ENCODE measurements at places on chromosomes 1 and 21.

- DNase-seq, result no peak
Measured at GRCh38 chr21:45724994-45725843, 81.7 kb downstream of the PCBP3 start.

DNA sequence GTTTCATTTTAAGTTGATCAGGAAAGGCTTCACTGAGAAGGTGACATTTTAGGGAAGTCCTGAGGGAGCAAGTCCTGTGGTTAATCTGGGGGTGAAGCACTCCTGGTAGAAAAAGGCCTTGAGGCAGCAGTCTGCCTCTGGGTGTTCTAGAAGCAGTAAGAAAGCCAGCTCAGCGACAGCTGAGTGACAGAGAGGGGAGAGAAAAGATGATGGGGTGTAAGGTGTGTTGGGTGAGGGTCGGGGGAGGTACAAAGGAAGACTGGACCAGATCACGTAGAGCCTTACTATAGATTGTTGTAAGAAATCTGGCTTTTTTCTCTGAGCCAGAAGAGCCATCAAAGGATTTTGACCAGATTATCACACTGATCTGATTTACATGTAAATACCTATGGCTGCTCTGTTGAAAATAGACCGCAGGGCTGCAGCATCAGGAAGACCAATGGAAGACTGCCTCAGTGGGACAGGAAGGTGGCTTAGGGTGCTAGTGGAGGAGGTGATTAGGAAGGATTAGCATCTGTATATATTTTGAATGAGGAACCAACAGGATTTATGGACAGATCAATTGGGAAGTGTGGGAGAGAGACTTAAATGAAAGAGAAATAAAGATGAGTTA is 131.2 kb downstream of the CDC7 start:
- DNase-seq, result no peak

- DNase-seq, result no peak
Measured at GRCh38 chr1:212118167-212118871, 82.8 kb downstream of the DTL start.

DNA sequence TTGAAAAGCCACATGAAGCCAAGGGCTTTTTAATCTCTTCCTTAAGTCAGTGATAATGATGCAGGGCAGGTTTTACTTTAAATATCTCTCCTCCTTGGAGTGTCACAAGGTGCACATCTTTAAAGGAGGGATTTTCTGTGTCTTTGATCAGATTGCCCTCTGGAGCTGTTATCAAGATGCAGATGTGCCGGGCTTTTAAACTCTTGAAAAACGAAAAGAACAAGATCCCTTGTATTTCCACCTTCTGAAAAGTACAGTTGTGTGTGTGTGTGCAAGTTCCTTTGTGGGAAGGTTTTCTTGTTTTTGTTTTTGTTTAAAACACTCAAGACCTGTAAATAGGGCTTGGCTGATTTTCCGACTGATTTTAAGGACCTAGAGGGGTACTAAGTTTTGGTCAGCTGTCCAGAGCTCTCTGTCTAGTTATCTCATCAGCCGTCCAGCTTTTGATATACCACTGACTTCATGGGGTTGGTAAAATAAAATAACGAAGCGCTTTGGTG is 1.6 kb downstream of the MARK1 start:
- no peak for DNase-seq

DNA sequence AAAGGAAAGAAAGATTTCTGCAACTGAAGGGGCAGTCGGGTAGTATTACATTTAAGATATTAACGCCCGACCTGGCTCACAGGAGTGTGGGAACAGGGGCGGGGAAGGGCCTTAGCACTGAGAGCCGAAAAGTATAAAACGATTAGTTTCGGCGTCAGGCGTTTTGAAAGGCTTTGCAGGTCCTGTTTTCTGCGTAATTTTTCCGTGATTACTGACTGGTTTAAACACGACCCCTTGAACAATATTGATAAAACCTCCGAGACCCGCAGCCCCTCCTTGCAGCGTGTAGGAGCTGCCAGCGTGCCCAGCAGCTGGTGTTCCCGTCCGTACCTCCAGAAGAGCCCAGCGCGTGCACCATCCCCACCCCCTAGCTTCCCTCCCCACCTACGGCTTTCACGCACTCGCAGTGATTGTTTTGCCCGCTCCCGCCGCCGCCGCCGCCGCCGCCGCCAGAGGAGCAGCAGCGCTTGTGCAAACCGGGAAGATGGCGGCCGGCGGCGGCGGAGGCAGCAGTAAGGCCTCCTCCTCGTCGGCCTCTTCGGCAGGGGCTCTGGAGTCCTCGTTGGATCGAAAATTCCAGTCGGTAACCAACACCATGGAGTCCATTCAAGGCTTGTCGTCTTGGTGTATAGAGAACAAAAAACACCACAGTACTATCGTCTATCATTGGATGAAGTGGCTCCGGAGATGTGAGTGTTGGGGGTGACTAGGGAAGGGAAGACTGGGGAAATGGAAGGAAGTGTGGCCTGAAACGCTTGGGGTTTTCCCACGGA is 470 bp downstream of the RPRD2 start:
- peak; percentile 62 for DNase-seq

DNA sequence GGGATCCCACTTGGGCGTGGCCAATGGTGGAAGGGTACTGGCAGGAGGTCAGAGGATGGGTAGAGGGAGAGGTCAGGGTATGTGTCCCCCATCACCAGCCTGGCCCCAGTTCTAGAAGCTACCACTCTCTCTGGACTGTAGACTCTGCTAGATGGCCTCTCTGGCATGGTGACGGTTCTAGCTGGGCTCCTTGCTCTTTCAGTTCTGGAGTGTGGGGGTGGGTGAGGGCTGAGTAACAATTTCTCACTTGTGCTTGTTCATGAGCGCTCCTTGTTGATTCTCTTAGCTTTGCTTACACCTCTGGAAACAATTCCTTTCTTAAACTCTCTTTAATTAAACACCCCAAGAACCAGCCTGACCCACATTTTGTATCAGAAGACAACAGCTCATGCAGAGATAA is 25.3 kb upstream of the EXOSC10 start:
- no peak for DNase-seq

DNA sequence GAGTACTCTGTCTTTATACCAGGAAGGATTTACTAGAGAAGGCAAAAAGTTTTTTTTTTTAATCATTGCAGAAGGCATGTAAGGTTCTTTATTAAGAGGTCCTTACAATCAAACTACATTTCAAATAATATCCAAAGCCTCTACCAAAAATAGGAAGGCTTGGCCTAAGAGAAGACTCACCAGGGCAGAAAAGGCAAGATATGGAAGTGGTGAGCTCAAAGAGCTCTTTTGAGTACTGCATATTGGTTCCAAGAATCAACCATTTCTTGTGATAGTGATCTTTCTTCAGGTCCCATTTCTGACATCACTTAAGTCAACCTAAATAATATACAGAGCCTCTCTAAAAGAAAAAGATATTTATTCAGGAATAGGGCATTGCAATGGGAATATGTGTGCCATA is 153.2 kb downstream of the FASLG start:
- DNase-seq, result no peak

DNA sequence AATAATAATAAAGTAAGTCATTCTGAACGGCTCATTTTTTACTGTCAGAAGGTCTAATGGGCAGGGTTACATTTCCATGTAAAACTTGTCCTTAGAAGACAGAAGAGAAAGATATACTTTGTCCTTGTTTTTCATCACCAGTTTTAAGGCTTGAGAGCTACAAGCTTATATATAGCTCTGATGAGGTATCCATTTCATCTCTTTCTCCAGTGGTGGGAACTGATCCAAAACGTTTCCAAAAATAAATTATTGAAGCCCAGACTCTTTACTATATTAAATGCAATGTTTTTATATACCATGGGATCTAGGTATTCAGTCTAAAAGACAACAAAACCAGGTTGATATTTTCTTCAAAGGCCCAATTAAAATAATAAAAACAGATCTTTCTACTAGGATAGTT is 8.7 kb downstream of the B3GALNT2 start:
- DNase-seq, result no peak

DNA sequence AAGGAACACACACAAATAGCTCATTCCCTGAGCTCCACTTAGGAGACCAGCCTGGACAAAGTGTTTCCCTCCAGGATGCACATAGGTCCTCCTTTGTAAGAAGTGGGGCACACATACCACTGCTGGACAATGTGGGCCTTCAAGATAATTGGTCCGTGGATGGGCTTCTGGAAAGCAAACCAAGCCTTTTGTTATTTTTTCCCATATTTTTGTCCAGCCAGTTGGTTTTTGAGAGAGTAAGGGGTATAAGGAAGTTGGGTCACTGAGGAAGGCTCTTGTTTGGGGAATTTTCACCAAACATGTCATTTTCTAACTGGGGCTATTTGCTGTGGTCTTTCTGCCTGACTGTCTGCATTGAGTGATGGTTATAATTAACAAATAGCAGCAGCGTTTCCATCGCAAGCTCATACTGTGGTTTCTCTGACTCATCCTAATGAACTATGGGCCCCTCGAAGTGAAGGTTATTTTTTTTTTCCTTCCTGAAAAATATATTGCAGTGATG is 306.3 kb upstream of the DUSP10 start:
- DNase-seq, result no peak

DNA sequence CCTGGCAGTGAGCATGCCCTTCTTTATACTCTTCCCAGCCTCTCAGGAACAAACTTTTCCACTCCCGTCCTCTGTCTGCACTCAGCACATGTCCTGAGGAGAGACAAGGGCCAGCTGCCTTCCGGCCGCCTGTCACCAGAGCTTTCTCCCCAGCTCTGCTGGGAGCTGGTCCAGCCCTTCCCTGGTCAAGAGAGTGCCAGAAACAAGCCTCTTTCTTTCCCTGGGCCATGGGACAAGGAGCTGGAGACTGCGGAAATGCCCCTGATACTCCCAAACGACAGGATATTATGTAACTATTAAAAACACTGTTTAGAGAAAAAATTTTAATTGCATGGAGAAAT is 10.4 kb downstream of the LAMB3 start:
- no peak for DNase-seq

GRCh38 chr1:44559330-44559729 is 115.0 kb downstream of the TMEM53 start:
- no peak for DNase-seq

GRCh38 chr1:81069856-81070255 is 730.9 kb upstream of the ADGRL2 start:
- DNase-seq, result no peak

- DNase-seq, result no peak
Measured at GRCh38 chr1:208209286-208209685, 34.9 kb downstream of the PLXNA2 start.

DNA sequence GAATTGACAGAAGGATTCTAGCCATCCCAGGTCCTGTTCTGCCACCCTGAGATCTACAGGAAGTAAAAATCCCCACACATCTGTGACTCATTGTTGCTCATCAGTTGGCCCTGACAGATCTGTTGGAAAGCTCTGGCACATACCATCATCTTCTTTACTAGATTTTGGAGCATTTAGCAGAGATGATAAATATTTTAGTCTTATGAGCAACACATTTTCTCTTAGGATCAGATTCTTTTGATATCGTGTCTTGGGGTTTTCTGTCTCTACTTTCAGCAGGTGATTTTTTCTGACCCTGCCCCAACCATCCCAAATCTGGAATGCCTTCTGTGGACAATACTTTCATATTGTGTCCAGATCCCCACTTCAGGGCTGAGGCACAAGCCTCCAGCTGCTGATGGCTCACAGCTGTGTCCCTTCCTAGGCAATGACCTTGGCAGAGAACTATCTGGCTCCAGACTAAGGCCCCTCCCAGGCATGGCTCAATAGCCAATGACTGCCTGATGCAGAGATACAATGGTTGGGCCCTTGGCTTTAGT is 102.8 kb downstream of the GDAP2 start:
- DNase-seq, result no peak

GRCh38 chr1:56265216-56265615 is 314.1 kb downstream of the PLPP3 start:
- no peak for DNase-seq

DNA sequence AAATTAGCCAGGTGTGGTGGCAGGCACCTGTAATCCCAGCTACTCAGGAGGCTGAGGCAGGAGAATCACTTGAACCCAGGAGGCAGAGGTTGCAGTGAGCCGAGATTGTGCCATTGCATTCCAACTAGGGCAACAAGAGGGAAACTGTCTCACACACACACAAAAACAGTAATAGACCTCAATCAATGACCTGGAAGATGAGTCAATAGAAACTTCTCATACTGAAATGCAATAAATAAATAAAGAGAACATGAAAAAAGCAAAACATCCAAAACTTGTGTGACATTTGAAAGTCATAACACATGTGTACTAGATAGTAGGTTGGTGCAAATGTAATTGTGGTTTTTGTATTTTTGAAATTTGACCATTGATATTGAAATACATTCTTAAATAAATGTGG is 1338.5 kb downstream of the AMY1C start:
- DNase-seq, result no peak

- no peak for DNase-seq
Measured at GRCh38 chr21:14677639-14678179, 131.6 kb upstream of the SAMSN1 start.

- peak; percentile 60 for DNase-seq
Measured at GRCh38 chr1:53393325-53393792, 65.5 kb upstream of the LRP8 start.

GRCh38 chr21:42010507-42011495 is 641 bp upstream of the ZBTB21 start:
- no peak for DNase-seq

GRCh38 chr1:75870951-75871350 is 61.3 kb downstream of the ASB17 start:
- DNase-seq, result no peak

- DNase-seq, result no peak
Measured at GRCh38 chr1:9985001-9985400, 12.0 kb upstream of the RBP7 start.

- DNase-seq, result no peak
Measured at GRCh38 chr1:38608202-38608864, 251.2 kb downstream of the RRAGC start.

GRCh38 chr1:19877821-19878636 is 4.2 kb upstream of the OTUD3 start:
- DNase-seq, result no peak

- no peak for DNase-seq
Measured at GRCh38 chr1:75014250-75014649, 119.9 kb upstream of the LHX8 start.

DNA sequence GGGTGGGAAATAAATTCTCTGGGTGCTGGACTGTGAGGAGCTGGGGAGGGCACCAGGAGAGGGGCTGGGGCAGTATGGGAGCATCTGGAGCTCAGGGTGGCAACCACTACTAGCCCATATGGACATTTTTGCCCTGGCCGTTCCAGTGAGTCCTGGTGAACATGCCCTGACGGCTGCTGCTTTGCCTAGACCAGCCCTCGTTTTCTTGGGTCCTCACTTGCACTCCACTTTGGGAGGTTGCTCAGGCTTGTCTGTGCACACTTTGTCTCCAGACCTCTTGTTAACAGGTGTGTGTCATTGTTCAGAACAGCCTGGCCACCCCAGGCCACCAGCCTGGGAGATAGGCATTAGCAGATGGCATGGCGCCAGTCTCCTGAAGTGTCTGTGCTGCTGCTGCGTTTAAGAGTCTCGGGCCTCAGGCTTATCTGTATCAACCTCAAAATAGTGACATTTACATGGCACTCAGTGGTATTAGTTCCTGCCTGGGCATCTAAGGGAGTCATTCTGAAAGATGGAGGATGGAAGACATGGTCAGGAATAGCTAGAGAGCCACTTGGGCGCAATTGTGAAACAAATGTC is 190.5 kb downstream of the PTPRU start:
- DNase-seq, result no peak

All from activated gamma-delta T cell treated with anti-CD3 and anti-CD28 coated beads, Interleukin-2, amount 50 U/mL, for 16 hours (primary cell).